Left lung (tissue), 14 donors: ENCODE measurements at places on chromosomes 3 and 15. TPM values are rescaled to one million over a fixed set of nuclear protein-coding genes. Genes with fewer than 3 reads are reported as not detected.

- DNase-seq: no peak
These were observed 4.7 kb downstream of the CSNK1G1 start for GRCh38 chr15:64351265-64351664.

DNA sequence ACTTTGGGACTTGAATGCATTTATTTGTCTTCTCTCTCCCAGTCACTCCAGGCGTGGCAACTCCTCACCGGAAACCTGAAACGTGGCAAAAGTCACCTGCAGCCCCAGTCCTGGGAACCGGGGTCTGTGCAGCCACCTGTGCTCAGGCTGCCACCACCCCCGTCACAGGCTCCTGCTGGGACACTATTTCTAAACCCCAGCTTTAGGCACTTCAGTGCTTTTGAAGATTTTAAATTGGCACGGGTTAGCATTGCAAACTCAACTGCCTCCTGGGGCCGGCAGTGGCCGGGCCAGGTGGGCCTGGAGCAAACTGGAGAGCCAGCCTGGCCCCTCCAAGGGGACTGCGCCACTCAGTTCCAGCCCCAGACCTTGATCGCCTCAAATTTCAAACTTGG is 146.7 kb upstream of the IQSEC1 start:
- peak; percentile 43 for DNase-seq

DNA sequence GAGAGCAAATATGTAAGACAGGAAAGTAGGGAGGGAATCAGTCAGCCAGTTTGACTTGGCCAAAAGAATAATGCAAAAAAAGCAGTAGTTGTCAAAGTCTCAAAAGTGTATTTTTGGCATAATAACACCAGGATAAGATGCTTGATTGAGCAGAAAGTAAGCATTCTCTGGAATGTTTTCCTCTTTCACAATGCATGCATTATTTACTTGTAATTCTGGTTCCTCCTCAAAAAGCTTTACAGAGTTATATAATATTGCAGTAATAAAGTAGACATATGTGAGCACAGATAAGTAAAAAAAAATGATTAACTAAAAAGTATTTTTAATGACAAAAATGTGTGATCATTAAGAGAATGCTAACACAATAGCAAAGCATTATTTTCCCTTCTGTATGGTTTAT is 285.9 kb upstream of the BCHE start:
- no peak for DNase-seq

Gene ADAMTS9
- polyA plus RNA-seq: 42.3 TPM

- DNase-seq: no peak
These were observed 418.2 kb downstream of the CNTN4 start for GRCh38 chr3:2516762-2517441.

Gene RPS27L
- polyA plus RNA-seq: 93.6 TPM

- DNase-seq: no peak
These were observed 22.8 kb downstream of the SLC9A9 start for GRCh38 chr3:143825513-143825912.

Gene CD276
- polyA plus RNA-seq: 152 TPM

DNA sequence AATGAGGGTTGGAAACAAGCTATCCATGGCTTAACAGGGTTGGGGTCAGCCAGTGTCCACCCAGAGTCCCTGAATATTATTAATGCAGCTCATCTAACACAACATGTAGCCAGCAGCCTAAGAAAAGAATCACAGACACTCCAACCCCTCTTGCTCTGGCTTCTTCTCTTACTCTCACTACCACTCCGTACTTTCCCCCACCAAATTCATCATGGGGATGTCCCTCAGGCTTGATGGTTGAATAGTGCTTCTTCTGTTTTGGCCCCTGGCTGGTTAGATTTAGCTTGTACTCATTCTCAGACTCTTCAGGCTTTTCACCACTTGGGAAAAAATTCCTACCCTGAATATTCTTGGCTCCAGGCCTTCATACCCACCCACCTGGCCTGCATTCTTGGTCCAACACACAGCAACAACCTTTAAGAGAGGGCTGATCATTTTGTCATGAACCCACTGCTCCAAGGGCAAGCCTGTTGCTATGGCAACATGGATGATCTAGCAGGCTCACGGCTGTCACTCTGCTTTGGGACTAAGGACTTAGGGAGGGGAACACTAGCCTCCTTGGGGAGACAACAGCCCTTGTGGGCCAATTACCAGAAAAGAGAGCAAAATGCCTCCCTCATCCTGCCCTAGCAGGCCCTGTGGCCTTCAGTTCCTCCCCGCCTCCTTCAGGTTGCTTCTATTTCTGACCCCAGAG is 9.4 kb upstream of the MED12L start:
- DNase-seq: no peak

Gene USF3
- 15.4 TPM for polyA plus RNA-seq

- DNase-seq: no peak
These were observed 70.6 kb upstream of the BHLHE40 start for GRCh38 chr3:4908433-4909156.

Gene IMPG2
- 0.85 TPM for polyA plus RNA-seq

- no peak for DNase-seq
These were observed 31.4 kb upstream of the POU1F1 start for GRCh38 chr3:87307805-87308204.

Gene GRK7
- polyA plus RNA-seq: 0.07 TPM

DNA sequence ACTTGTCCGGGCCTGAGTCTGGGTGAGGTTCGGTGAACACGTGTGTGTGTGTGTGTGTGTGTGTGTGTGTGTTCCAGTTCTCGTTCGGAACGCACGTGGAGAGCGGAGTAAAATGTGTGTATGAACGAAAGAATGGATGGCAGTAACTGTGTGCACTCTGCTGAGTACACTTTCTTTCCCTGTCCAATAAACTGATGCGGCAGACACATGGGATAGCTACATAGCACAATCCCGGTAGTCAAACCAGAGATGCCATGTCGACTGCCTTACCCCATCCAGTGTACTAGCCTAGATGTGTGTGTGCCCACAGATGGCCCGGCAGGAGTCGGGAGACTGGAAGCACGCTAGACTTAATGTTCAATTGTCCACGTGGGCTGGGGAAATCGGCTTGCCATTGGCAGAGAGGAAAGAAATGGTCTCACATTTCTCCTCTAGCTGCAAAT is 507 bp upstream of the GOLIM4 start:
- peak; percentile 71 for DNase-seq

- no peak for DNase-seq
These were observed 35.7 kb upstream of the PCSK6 start for GRCh38 chr15:101525087-101525669.

Gene IGF2BP2
- 66.6 TPM for polyA plus RNA-seq

Gene CYP1A1
- 0.31 TPM for polyA plus RNA-seq

Gene MASP1
- polyA plus RNA-seq: 6.2 TPM

Gene IFT57
- 68.8 TPM for polyA plus RNA-seq

Gene ITGB5
- 68.2 TPM for polyA plus RNA-seq

DNA sequence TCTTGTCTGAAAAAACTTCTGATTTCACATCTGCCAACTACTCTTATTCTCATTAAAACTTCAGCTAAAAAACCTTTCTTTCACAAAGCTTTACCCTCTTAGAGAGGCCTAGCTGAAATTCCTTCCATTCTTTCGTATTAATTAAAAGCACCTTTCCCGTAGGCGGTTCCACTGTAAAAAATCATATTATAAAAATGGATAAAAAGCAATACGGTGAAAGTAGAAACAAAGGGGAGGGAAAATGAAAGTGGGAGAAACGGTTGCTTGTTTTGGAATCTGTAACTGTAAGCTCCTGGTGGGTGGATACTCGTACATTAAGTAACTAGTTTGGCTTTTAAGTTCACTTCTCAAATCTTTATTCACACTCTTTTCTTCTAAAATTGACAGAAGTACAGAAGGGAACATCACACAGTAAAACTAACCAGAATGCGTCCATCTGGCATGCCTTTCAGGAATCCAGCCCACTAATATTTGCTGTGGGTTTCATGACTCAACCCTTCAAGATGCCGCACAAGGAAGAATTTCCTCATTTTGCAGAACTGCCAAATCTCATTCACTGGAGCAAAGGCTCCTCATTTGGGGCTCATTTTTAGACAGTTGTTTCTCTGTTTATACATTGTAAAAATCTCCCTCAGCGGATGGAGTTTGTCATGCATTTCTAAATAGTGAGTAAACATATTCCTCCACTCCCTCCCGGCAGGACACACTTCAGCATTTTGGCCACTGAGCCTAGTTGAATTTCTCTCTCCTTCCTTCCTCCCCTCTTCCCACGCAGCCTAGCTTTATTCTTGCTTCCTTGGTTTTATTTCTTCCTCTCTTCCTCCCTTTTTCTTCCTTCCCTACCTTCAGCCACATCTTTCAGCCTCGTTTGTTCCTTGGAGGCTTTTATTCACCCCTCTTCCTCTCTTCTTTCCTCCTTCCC is 419.5 kb upstream of the NAALADL2 start:
- peak; percentile 38 for DNase-seq

GRCh38 chr15:65067317-65067644 is 510 bp downstream of the RASL12 start:
- DNase-seq: no peak

Gene AMIGO3
- 1.9 TPM for polyA plus RNA-seq

DNA sequence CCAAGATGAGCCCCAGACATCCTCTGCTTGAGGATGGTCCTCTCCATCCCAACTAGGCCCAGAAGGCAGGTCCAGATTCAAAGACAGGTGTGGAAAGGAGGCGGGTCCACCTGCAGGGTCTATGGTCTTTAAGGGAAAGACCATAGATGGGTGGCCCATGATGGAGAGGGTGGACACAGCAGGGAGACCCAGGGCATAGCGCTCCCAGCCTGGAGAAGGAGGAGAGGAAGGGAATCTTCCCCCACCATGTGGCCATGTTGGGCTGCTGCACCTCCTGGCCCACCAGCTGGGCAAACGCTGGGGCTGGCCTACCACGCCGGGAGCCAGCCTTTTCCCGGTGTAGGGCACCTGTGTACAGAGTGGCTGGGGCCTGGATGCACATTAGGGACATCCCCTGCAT is 265.2 kb upstream of the TLE3 start:
- peak; percentile 78 for DNase-seq

- no peak for DNase-seq
These were observed 15.8 kb upstream of the THUMPD3 start for GRCh38 chr3:9347081-9347480.

DNA sequence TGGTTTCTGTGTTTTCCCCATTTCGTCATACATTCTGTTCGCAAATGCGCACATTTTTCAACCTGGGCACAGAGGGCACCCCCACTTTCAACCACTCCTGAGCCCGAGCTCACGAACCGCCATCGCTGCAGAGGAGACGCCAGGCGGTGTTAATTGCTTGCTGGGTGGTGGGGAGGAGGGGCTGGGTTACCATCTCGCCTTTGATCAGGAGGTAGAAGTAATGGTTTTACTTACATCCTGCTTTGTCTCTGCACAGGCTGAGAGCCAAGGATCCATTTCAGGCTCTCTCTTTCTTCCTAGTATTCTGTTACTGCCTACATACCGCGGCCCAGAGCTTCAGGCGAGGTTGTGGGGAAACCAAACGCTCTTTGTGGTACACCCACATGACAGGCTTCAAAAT is 177.3 kb upstream of the WNT5A start:
- no peak for DNase-seq

Gene ACTR8
- polyA plus RNA-seq: 48.4 TPM
